MV-4-11 (cell line): ENCODE measurements at places on chromosomes 2 and 18.

DNA sequence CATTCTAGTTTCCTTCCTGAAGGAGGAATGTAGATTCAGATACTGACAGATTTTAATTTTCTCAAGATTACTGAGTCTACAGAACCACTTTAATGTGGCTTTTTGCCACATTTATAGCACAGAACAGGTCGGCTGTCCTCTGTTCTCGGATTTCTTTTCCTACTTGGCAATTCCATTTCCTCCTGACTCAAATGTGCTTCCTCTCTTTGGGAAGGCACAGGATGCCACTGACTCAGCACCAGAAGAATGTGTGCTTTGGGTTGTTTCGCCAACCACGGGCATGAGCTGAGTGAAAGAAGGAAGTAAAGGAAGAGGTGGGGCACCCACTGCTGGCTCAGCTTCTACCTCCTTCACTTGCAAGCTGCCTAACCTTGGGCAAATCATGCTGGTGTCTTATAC is 970.6 kb upstream of the ACVR2A start:
- no peak for DNase-seq

- no peak for DNase-seq
Observed at GRCh38 chr2:70985283-70985688, 6.9 kb downstream of the ANKRD53 start.

- no peak for DNase-seq
Observed at GRCh38 chr2:78734221-78734620, 291.3 kb upstream of the REG3G start.

GRCh38 chr2:32947484-32948143 is 861 bp downstream of the LTBP1 start:
- DNase-seq, result no peak

GRCh38 chr2:182592691-182593393 is 123.2 kb upstream of the DNAJC10 start:
- no peak for DNase-seq

DNA sequence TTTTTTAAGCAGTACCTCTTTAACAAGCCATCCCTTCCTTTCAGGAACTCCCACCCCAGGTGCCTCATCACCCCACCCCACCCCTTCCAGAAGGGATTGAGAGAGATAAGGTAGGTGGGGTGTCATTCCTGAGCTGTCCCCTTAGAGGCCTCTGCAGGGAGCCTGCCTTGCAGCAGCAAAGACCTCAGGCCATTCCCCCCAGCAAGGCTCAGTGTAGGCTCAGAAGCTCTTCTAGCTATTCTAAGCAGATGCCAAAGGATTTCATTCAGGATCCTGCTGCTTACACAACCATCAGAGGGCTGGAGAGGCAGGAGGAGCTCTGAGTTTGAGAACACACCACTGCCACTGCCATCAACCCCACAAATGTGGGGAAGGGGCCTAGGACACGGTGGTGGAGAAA is 5.8 kb upstream of the FIGLA start:
- DNase-seq, result no peak

DNA sequence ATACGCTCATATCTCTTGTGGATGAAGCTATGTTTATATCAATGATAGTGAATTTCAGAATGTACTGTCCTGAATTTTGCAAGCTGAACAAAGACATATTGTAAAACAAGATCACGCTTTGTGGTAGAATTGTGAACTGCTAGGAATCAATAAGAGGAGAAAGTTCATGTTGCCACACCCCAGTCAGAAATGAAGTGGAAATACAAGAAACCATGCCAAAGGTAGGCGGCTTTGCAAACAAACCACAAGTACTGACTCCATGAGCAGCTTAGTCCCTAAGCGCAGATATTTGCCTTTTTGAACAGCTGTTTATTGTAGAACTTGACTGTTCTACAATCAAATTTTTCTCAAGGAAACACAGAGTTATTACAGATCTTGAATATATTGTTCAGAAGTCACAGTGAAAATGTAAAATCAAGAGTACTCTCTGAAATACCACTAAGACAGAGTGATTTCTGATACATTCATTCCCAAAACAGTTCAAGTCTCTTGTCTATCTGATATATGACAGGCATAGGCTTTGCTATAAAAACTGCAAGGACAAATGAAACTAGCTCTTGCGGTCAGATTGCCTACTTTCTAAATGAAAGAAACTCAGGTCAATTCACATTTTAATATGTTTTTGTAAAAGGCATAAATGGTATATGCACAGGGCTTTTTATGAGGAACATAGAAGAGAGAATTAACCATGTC is 120.9 kb upstream of the CDH19 start:
- DNase-seq, result no peak

GRCh38 chr2:70861777-70862625 is 26.4 kb upstream of the CD207 start:
- DNase-seq, result peak; percentile 58
